ENCODE measurements at places on chromosomes 3 and 15.
A peak's percentile ranks its signal among the peaks of the same experiment; 100 is the strongest.

DNA sequence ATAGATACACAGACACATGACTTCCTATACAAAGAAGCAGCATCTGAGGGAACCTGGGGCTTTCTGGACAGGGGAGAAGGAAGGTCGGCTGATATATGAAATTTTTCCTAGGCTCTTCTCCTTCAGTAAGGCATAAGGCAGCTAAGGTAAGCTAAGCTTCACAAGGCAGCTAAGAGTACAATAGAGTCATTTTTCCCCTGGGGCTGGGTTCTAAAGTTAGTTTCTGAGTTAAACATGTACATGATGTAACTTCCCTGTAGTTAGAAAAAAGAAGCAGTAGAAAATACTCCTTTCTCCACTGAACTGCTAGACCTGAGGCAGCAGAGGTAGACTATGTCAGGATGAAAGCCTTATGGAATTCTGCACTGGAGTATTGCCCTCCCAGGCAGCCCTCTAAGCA, 109.6 kb downstream of the PLD1 start:
- no peak for DNase-seq

DNA sequence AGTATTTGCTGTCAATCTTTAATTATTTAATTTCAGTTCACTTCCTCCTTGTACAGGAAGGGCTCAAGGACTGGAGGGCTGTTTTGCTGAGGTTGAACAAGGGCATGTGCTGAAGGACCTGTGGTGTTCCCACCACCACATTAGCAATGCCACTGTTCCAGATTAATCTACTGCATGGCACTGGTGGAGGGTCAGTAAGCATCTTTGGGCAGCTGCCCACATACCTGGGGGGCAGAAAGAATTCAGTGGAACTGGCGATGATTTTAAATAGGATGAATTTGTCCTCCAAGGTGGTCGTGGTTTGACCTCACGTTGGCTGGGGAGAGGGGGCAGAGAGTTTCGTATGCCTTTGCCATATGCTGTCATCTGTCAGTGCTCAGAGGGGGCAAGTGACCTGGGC, 244.8 kb downstream of the TLE3 start:
- no peak for DNase-seq

GRCh38 chr15:77486542-77487468, 66.1 kb downstream of the HMG20A start:
- DNase-seq: no peak

DNA sequence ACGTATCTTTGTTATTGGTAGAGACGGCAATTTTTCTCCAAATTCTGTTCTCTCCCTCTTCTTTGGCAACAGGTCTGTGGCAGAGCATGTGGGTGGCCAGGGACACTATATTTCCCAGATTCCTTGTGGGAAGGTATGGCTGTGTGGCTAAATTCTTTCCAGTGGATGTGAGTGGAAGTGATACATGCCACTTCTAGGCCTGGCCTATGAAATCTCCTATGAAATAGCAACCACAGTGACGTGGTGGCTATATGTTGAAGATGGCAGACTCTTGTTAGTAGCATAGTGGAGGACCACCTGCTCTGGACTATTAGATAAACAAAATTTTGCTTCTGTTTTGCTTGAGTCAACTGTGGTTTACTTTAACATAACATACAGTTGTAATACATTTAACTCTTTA, 243.3 kb downstream of the IL20RB start:
- no peak for DNase-seq

- no peak for DNase-seq
These were observed 6.8 kb downstream of the FYCO1 start for GRCh38 chr3:45988804-45989203.

GRCh38 chr3:80677796-80678195, 910.0 kb upstream of the ROBO1 start:
- DNase-seq: no peak

GRCh38 chr3:13277860-13278531, 142.1 kb downstream of the NUP210 start:
- no peak for DNase-seq

DNA sequence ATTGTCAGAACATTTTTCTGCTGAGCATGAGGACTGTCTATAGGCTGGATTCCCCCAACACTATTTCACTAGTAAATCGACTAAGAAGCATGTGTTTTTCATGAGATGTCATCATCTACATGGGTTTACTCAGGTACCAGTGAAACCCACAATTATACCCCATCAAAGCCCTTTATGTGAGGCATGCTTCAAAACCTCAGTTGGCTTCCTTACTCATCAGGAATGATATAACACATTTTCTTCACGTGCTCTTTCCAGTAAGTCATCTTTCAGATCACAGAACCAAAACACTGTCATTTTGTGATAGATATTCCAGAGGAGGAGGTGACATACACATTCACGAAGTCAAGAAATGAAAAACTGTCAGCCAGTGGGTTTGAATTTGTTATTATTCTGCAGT, 116.5 kb downstream of the ANO10 start:
- DNase-seq: no peak

- no peak for DNase-seq
These were observed 227.7 kb downstream of the FOXP1 start for GRCh38 chr3:71355862-71356261.

DNA sequence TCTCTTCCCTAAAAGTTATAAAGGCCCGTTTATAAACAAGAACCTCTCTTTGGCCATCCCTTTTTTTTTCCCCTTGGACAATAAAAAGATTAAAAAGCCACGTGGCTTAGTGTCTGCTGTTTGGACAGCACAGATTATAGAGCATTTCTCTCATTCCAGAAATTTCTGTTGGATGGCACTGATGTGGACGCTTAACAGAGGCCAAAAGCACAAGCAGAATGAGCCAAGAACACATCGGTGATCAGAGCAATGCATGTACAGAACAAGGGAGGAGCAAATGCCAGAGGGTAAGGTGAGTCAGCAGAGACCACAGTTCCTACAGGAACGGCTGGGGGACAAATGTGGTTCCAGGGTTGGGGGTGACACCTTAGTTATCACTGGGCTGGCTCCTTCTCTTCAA, 30.3 kb upstream of the CTNNB1 start:
- DNase-seq: no peak

- DNase-seq: no peak
These were observed 62.8 kb downstream of the MDFIC2 start for GRCh38 chr3:70249509-70250160.

GRCh38 chr3:119418641-119419040, 44.8 kb downstream of the TMEM39A start:
- no peak for DNase-seq

GRCh38 chr3:50623840-50624474, 7.0 kb downstream of the MAPKAPK3 start:
- DNase-seq: no peak

GRCh38 chr3:50515565-50516439, 12.4 kb upstream of the CACNA2D2 start:
- peak; percentile 60 for DNase-seq

DNA sequence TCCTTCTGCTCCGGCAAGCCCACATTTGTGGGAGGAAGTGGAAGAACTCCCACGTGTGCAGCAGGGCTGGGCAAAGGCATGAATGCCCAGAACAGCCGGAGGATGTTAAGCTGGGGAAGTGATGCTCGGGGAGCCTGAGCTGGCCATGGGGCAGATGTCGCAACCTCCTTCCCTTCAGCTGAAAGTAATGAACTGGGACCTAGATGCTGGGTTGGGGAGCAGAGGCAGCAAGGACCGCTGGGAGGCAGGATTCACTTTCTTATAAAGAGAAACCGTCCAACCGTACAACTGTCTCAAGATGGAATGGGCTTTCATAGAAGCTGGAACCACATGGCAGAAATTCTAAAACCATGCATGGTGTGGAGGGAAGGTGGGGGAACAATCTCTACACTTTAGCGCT, 290.9 kb downstream of the OCA2 start:
- no peak for DNase-seq

GRCh38 chr3:9875448-9875847, 4.6 kb downstream of the CIDEC start:
- DNase-seq: no peak

DNA sequence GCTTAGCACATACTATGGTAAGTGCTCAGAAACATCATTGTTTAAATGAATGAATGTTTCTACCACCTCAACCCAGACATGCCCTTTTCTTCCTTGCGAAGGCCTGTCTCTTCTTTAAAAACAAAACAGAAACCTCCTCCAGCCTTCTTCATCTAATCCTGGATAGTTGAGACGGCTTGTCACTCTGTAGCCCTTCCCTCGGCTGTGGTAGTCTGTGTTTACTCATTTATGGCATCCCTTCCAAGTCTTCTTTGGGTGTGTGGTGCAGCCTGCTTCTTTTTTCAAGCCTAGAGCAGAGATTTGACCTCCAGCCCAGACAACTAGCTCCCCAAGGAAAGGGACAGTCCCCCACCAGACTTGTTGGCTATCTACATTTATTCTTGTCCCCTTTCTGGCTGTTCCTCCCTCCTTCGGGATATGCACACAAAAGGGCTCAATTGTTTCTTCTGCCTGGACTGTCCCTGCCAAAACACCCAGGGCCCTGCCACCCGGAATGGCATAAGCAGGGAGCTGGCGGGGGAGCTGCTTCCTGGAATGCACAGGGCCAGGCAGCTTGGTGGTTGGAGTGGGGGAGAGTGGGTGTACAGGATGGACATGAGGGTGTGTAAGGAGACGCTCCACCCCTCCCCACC, 67.8 kb downstream of the ITGA11 start:
- DNase-seq: peak; percentile 91

GRCh38 chr3:16056217-16056616, 118.3 kb upstream of the GALNT15 start:
- DNase-seq: peak; percentile 30

- no peak for DNase-seq
These were observed 201.6 kb upstream of the GOLGA6L4 start for GRCh38 chr15:84033793-84034553.

GRCh38 chr15:27538325-27538724, 560.8 kb downstream of the OCA2 start:
- no peak for DNase-seq

GRCh38 chr3:191961022-191961421, 500.1 kb downstream of the PYDC2 start:
- peak; percentile 59 for DNase-seq

- DNase-seq: no peak
These were observed 91.0 kb upstream of the MB21D2 start for GRCh38 chr3:193008654-193009053.

GRCh38 chr15:26910715-26911114, 43.9 kb downstream of the GABRA5 start:
- no peak for DNase-seq

DNA sequence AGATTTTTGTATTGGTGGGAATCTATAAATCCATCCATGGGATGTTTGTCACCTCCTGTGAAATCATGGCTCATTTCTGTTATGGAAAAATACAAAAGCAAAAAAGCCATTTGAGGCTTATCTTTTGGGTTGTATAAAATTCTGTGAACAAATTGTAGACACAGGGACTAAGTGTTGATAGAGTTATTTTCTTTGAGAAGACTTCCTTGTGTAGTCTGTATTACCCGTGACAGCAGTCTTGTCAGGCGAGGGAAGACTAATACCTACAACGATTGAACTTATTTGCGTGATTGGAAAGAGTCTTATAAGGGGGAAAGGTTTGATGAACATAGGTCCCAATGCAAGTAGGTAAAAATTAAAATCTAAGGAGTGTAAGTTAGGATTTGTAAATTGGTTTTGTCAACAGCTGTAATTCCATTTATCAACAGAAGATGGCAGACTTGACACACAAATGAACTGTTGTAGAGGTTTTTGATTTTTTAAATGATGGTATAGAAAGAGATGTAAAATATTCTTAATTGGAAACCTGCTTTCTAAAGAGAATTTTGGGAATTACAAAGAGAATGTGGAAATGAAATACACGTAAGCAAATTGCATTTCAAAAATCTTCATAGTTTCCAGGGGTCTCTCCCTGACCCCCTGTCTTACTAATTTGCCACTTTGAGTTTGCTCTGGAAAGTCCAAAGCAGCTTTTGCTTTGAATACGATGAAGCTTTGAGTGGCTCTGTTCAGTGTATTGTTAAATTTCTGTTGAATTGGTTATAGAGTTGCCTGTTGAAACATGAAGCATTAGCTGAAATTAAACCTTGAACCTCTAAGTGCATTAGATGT, 33.2 kb downstream of the SLC25A26 start:
- DNase-seq: no peak

DNA sequence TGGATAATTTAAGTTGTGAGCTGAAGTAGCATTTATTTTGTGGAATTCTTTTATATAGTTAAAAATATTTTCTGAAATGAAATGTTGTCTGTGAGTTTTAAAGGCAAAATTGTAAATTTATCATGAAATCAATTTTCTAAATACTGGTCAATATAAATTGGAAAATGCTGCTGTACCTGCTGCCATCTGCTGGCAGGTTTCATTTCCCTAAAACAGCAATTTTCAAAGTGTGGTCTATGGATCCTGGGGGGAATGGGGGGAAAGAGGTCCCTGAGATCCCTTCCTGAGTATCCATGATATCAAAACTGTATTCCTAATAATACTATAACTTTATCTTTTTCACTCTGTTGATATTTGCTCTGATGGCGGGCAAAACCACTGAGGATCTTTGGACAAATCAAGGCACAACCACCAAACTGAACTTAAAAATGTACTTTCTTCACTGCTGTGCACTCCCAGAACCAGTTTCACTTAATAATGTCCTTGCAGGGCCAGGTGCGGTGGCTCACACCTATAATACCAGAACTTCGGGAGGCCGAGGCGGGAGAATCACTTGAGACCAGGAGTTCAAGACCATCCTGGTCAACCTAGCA, 17.2 kb upstream of the CCR4 start:
- DNase-seq: peak; percentile 40

- DNase-seq: no peak
These were observed 471.0 kb downstream of the ZPLD1 start for GRCh38 chr3:102905811-102906210.

DNA sequence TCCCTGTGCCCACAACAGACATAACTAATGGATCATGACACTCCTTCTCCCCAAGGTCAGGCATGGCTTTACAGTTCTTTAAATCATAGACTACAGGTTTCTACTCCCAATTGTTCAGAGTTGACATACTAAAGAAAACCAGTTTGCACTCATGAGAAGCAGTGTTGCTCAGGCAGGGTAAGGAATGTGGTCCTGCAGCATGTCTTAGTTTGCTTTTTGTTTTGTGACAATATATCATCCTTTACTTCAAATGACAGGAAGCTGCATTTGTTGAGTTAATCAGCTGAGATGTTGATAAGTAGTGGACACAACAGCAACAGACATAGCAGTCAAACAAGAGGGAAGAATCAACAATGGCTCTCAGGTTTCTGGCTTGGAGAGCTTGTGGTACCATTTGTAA, 267.5 kb downstream of the SLCO3A1 start:
- DNase-seq: no peak

- DNase-seq: no peak
These were observed 237.7 kb downstream of the AGBL1 start for GRCh38 chr15:86317384-86317740.

DNA sequence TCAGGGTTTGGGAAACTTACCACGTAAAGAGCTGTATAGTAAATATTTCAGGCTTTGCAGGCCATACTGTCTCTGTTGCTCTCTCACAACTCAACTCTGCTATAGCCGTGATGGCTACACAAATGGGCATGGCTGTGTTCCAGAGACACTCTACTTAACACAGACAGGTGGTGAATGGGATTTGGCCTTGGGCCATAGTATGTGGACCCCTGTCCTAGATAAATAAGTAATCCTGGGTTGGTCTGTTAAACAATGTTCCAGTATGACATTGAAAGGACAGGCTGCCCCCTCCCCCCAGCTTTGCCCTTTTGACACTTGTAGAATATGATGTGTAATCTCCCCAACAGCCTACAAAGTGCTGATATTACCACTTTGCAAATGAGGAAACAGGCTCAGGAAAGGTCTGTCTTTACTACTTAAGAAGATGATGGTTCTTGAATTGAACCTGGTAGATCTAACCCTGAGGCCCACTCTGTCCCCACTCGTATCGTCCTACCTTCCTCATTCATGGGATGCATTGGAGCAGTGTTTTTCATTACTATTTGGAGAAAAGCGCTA, 38.4 kb downstream of the SLCO3A1 start:
- no peak for DNase-seq

- DNase-seq: no peak
These were observed 8.6 kb downstream of the PODXL2 start for GRCh38 chr3:127637546-127637945.

Data from testis (tissue), 5 donors.